ENCODE measurements at places on chromosomes 6 and 20.
A peak's percentile ranks its signal among the peaks of the same experiment; 100 is the strongest.

DNA sequence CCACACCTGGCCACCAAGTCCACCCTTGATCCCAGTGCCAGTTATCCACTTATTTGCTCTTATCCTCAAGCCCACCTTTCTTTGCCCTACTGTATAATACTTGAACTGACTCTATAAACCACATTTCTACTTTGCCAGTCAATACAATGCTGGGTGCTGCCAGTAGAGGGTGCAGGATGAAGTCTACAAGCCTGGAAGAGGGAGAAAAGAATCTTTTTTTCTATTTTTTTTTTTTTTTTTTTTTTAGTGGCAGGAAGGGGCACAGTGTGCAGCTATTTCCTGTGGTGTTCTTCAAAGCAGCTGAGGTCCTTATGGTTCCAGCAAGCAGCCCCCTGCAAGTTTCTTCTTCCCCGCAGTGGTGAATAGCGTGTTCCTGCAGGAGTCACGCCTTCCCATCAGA lies 22.2 kb upstream of the GABRR1 start:
- no peak for ATAC-seq

GRCh38 chr6:34315256-34315655 lies 66.5 kb upstream of the SMIM29 start:
- no peak for ATAC-seq

- no peak for ATAC-seq
Measured at GRCh38 chr6:157637516-157637915, 185.5 kb upstream of the SNX9 start.

GRCh38 chr6:140744659-140745320 lies 1370.3 kb upstream of the CITED2 start:
- no peak for ATAC-seq

GRCh38 chr6:150263765-150264404 lies 104.9 kb upstream of the IYD start:
- ATAC-seq, result no peak

DNA sequence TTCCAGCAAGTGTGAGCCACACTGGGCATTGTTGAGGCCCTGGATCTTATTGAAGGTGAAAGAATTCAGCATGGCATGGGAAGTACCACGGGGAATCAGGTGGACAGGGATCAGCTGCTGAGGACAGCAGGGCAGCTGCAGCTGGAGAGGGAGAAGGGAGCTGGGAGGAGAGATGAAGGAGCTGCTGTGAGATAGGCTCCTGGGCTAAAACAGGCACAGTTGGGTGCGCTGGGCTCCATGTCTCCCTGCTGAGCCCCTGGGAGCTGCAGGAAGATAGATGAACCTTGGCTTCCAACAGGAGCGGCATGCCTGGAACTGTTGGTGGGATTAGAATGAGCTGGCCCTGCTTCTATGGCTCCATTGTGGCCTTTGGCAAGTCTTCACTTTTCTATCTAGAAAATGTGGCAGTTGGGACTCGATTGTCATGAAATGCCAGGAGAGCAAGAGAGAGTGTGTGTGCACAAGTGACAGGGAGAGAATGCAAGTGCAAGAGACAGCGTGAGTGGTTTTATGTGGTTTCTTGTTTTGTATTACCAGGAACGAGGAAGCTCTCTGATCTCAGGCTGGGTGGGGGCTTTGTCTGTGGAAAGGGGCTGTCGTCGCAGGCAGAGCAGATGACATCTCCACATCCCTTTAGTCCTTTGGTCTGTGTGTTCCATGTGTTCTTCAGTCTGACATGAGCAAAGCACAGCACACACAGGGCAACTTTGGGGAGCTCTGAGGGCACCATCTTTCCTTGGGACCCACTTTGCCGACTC lies 20.4 kb downstream of the SNPH start:
- ATAC-seq, result no peak

- ATAC-seq, result no peak
Measured at GRCh38 chr6:81909981-81910900, 157.8 kb upstream of the TENT5A start.

DNA sequence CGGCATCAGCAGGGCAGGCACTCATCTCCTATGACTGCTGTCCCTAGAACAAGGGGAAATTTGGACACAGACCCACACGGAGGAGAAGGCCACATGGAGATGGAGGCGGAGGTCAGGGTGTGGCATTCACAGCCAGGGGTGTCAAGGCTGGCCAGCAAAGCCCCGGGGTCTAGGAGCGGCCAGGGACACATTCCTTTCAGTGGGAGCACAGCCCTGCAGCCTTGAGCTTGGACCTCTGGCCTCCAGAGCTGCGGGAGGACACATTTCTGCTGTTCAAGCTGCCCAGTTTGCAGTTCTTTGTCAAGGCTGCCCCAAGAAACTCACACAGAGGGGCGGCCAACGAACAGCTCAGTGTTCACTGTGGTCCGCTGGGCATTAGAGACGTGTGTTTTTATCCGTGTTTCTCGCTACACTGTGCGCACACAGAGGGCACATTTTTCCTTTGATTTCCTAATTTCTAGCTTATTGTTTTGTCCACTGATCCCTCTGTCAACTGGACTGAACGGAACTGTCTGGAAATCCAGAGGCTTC lies 93.4 kb upstream of the MPC1 start:
- ATAC-seq, result no peak

- ATAC-seq, result no peak
Measured at GRCh38 chr6:14506656-14507246, 389.2 kb downstream of the CD83 start.

GRCh38 chr20:53937929-53938367 lies 132.4 kb downstream of the BCAS1 start:
- ATAC-seq, result no peak

GRCh38 chr6:66128656-66129055 lies 421.6 kb upstream of the EYS start:
- ATAC-seq, result no peak

- no peak for ATAC-seq
Measured at GRCh38 chr20:48358176-48359054, 469.4 kb downstream of the PREX1 start.

DNA sequence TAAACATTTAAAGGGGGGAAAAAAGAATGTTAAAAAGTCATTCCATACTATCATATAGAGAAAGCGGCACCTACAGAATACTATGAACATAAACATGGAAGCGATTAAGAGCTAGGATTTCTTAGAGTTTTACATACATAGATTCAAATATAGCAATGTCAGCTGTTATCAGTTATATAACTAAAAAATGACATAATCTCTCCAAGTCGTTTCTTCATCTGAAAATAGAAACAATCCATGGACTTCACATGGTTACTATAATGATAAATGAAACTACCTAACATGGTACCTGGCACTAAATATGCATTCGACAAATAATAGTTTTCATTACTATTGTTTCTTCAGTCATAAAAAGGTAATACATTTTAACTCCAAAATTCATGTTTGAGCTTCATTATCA lies 3.7 kb downstream of the IBTK start:
- ATAC-seq, result no peak

- ATAC-seq, result no peak
Measured at GRCh38 chr6:118187568-118188164, 280.6 kb downstream of the SLC35F1 start.

DNA sequence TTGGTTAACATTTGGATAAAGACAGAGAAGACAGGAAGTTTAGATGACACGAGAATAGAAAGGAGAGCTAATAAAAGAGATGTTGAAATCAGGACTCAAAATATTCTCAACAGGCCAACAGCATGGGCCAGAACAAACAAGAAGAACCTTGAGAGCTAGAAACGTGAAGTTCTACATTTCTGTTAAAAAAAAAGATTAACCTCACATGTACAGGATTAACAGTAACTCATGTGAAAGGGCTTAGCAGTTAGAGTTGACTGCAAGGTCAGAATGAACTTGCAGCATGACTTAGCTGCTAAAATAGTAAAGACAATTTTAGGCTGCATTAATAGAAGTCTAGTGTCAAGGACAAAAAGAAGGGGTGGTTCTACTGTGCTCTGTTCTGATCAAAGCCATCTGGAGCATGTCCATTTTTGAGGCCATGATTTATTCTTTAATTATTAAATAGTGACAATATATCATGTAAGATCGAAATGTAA lies 331.1 kb upstream of the HSF2 start:
- no peak for ATAC-seq

DNA sequence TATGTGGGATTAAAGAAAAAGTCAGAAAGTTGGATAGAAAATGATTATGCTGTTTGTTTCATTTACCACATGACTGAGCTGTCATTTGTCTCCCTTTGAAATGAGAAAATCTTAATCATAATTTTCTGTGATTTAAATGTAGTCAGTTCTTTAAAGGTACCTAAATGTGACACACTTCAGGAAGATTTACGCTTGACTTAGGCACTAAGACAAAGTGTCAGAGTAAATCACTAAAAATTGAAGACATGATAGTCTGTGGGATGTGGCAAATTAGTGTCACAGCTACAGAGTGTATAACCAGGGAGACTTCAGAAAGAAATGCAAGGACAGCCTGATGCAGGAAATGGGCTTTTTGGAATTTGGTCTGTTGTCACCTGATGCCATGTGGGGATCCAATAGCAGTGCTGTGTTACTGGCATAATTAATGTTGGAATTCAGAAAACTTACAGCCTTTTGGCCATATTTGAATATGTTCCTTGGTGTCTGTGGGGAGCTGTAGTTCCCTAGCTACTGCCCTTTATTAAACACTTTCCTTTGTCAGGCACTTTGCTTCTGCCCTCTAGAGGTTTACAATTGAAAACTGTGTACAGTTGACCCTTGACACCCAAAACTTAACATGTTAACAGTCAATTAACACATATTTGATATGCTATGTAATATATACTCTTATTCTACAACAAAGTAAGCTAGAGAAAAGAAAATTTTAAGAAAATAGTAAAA lies 493.8 kb downstream of the UTRN start:
- ATAC-seq, result no peak

- ATAC-seq, result no peak
Measured at GRCh38 chr6:48525849-48526248, 414.9 kb upstream of the PTCHD4 start.

- peak; percentile 40 for ATAC-seq
Measured at GRCh38 chr20:23679133-23680092, 9.4 kb downstream of the CST4 start.

DNA sequence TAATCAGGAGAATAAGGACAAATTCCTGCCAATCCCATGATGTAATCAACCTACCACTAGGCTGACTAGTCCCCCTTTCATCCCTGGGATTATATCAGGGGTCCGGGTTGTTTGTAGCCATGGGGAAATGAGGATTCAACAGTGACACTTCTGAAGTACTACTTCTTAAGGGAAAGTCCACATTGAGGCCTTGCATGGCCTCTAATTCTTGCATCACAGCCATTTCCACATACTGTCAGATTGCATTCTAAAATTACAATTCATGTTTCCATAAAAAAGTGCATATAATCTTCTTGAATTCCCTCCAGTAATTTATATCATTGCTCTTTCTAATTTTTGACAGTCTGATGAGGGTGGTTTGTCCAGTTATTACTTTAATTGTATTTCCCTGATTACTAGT lies 184.2 kb downstream of the PHF3 start:
- ATAC-seq, result no peak

DNA sequence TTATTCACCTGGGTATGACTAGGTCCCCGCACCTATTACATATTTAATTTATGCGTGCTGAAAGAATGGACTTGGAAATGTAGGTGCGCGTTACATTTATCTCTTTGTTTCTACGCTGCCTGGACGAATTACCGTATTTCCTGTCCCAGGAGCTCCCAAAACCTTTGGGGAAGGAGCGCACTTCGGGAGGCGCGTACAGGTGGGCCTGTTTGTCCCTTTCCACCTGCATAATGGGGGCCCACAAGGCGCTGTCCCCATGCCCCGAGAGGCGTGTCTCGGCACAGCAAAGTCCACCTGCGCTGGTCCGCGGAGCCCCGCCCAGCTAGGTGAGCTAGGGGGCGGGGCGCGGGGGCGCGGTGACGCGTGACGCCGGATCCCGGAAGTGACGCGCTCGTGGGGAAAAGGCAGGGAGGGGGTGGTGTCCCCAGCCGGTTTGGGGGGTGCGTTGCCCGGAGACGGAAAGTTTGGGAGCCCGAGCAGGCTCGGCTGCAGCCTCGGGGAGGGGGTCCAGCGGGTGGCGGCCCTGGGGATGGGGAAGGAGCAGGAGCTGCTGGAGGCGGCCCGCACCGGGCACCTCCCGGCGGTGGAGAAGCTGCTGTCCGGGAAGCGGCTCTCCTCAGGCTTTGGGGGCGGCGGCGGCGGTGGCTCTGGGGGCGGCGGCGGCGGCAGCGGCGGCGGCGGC lies at the start of gene ANKS1A:
ANKS1A (plus strand) TSS at position 382 of the 682 bp plus-strand sequence; CDS start at position 530, 148 bp downstream.
- peak; percentile 73 for ATAC-seq

- peak; percentile 98 for ATAC-seq
Measured at GRCh38 chr6:111888928-111889695, 15.9 kb upstream of the FYN start.

GRCh38 chr6:40350747-40351217 lies 236.4 kb downstream of the LRFN2 start:
- no peak for ATAC-seq

DNA sequence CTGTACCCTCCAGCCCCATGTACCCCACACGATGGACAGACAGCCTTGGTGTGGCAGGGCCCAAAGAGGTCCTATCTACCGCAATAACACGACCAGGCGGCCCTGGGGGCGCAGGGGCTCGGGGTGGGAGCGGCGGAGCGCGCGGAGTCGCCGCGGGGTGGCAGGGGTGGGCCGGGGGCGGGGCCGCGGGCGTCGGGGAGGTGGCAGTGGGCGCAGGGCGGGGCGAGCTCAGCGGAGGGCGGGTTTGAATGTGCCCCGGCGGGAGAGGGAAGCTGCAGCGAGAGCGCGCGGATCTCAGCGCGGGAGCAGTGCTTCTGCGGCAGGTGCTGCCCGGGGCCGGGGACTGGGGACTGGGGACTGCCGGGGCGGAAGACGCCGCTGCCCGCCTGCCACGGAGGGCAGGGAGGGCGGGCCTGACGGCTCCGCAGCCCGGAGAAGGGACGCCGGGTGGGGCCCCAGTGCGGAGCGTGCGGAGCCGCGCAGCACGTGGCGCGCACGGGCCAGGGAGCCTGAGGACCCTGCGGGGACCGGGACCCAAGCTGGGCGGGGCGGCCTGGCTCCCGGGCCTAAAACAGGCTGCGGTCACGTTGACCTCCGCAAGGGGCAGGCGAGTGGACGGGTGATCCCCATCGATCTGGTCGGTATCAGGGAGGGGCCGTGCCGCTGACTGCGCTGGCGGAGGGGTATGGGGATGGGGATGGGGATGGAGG lies at the start of gene SLC29A1:
SLC29A1 (plus strand) TSS at position 277 of the 710 bp plus-strand sequence. CDS start 3,719 bp downstream, outside the sequence.
- peak; percentile 57 for ATAC-seq

- peak; percentile 78 for ATAC-seq
Measured at GRCh38 chr6:125779924-125780539, 10.7 kb upstream of the NCOA7 start.

GRCh38 chr6:15754035-15754705 lies 91.3 kb upstream of the DTNBP1 start:
- peak; percentile 45 for ATAC-seq

DNA sequence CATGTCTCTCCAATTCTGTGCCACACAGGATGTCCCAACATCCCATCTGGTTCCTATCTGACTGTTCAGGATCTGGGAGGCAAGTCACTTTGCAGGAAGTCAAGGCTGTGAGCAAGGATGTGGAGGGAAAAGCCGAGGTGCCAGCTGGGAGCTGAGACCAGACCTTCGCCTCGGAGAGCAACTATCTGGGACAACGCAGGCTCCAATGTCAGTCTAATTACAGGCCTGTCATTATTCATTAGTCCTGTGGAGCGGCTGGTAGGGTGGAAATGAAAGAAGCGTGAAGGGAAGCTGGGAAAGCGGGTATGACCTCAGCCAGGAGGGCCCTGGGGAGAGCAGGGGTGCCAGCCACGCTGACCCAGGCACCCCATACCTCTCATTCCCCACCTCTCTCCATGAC lies 147.3 kb downstream of the UNC5CL start:
- no peak for ATAC-seq
